IMR-90 (cell line): ENCODE measurements at places on chromosomes 11 and 22.

GRCh38 chr22:22507743-22508273, 734 bp downstream of the ZNF280B start:
- no peak for DNase-seq

DNA sequence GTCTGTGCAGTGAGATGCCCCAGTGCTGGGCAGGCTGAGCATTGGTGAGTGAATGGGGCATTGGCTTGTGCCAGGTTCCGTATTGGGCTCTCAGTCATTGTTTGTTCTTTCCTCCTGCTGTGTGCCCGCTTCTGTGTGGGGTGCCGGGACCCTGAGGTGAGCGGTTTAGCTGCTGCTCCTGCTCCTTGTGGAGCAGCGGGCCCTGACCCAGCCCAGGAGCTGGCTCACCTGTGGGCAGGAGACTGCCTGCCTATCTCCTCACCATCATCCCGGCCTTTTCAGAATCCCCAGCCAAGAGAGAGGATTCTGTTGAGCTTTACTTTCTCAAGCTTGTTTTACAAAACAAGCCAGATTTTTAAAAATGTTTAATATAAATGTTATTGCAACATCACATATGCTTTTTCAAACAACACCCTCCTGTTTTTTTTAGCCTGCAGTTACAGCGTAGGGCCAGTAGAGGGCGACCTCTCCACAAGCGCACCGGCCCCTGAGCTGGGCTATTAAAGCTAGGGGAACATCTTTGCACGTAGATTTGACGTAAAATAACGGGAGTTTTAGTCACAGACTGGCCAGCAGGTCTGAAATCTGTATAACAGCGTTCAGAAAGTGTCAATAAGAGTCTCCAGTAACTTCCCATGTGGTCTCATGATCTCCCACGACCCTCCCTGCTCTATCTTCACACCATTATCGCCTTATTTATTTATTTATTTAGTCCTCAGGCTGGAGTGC, 25.1 kb upstream of the RELT start:
- DNase-seq: peak; percentile 84

- DNase-seq: peak; percentile 33
Observed at GRCh38 chr22:37716708-37717107, 19.9 kb downstream of the TRIOBP start.

GRCh38 chr22:38135133-38135706, 24.7 kb upstream of the BAIAP2L2 start:
- peak; percentile 90 for DNase-seq

DNA sequence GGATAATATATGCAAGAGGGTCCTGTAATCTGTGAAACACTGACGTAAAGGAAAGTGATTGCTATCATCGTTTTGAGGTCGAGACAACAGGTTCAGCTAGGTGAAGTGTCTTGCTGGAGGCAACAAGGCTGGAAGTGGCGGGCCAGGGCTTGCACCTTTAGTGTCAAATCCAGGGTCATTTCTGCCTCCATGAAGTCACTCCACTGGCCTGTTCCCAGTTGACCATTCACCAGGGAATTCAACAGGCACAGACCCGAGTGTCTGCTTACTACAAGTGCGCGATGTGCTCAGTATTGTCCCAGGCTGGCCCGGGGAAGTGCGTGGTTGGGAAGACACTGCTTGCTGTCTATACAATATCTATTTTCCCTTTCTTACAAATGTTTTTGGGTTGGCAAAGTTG, 225.0 kb downstream of the CEP164 start:
- DNase-seq: no peak

GRCh38 chr11:35372565-35373283, 46.6 kb downstream of the SLC1A2 start:
- DNase-seq: no peak

- no peak for DNase-seq
Observed at GRCh38 chr11:76465701-76466100, 20.9 kb downstream of the EMSY start.

DNA sequence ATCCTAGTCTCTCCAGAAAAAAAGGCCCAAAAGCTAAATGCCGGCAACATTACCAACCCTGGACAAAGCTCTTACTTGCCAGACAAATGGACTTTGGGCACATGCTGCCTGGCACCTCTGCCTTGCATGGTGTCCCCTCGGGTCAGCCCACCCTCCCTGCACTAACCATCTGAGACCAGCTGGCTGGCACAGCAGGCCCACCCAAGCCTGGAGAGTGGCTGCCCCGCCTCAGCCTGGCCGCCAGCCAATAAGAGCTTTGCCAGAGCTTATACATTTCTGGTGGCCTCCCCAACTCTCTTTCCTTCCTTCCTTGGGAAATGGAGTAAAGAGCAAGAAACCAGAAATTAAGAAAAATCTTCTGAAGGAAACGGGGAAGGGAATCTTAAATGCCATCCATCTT, 24.5 kb downstream of the MCHR1 start:
- DNase-seq: no peak

DNA sequence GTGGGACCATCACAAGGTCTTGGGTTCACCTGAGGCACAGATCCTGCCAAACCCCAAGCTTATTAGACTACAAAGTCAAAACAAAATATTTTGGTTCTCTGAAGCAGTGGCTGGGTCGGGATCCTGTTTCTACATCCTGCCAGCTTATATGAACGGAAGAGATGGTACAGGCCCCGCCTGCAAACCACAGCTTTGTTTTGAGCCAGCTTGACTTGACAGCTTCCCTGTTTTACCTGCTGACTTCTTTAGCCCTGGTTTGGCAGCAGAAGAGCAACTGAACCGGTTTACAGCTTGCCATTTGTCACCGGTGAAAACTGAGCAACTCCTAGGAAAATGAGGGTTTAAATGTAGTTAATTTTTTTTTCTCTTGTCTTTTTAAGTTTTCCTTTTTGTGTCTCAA, 11.4 kb downstream of the PACS1 start:
- no peak for DNase-seq

DNA sequence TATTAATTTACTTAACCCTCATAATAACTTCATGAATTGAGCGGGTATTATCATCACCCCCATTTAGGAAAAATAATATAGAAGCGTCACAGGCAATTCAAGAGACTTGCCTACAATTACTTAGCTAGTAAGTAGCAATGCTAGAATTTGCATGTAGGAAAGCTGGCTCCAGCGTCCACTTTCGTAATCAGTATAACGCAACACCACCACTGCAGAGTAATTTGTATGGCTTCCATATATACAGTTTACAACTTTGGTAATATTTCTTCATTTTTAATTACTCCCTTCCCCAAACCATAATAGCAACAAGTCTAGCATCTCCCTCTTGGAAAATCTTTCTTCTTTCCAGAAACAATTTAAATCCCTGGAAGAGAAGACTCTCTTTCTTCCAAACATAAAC, 89.9 kb upstream of the OR5AK2 start:
- DNase-seq: no peak

GRCh38 chr22:23709107-23709506, 18.3 kb downstream of the RGL4 start:
- peak; percentile 59 for DNase-seq

DNA sequence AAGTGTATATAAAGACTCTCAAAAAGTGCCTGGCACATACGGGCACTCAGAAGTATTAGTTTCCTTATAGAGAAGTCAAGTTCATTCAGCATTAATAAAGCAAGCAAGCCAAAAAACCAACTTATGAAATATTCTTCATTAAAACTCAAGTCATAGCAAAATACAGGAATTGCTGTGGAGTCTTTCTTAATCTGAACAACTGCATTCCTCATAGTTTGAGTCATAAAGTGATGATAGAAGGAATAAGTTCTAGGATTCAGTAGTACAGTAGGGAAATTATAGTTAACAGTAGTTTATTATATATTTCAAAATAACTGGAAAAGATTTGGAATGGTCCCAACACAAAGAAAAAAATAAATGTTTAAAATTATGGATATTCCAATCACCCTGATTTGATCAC, 200.3 kb downstream of the C11orf91 start:
- peak; percentile 31 for DNase-seq

- DNase-seq: no peak
Observed at GRCh38 chr11:86287468-86287796, 14.6 kb upstream of the HIKESHI start.

DNA sequence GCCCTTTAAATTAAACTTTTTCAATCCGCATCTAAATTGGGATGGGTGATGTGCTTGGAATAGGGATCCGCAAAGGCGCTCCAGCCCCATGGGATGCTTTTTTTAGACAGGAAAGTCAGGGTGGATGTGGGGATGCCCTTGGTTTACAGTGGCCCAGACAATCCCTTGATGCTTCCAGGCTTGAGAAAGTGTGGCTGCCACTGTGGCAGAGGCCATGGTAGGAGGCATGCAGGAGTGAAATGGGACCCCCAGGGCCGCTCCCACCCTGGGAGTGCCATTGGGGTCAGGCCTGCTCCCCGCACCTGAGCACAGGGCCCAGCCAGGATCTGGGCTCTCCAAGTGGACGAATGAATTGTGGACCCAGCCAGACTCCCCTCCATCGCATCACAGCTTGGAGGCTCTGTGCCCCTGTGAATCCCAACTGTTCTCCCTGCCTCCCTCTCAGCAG, 75.8 kb downstream of the COMMD9 start:
- DNase-seq: no peak

- DNase-seq: no peak
Observed at GRCh38 chr11:78244080-78244479, 55.4 kb downstream of the USP35 start.

GRCh38 chr22:20238901-20239675, 29.0 kb downstream of the RTN4R start:
- DNase-seq: peak; percentile 17

- DNase-seq: no peak
Observed at GRCh38 chr22:40374567-40374966, 4.2 kb downstream of the SGSM3 start.

GRCh38 chr11:35165030-35165422, 26.1 kb downstream of the CD44 start:
- no peak for DNase-seq

DNA sequence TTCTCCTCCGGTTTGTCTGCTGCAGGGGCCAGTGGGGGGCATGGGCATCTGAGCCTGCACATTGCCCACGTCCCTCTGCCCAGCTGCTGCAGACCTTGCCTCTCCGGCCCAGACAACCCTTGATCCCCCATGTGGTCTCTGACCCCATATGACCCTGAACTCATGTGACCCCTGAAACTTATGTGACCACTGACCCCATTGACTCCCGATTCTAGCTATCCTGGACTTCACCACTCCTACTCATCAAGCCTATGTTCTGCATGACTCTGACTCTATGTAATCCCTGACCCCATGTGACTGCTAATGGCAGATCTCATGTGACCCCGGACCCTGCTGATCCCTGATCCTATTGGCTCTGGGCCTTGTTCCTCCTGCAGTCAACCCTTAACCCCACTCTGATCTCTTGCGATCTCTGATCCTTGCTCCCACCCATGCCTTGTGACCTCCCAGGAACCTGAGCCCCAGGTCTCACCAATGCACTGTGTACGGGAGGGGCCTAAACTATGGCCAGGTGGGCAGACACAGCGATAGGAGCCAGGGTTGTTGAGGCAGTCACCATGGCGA, 5.7 kb downstream of the LTBP3 start:
- no peak for DNase-seq

- peak; percentile 79 for DNase-seq
Observed at GRCh38 chr11:85889676-85890579, 34.7 kb downstream of the CCDC83 start.

- DNase-seq: no peak
Observed at GRCh38 chr11:103736315-103737036, 300.0 kb upstream of the DDI1 start.

GRCh38 chr22:46815896-46816731, 53.7 kb downstream of the TBC1D22A start:
- peak; percentile 66 for DNase-seq

GRCh38 chr22:18113680-18114394, 3.2 kb downstream of the TUBA8 start:
- no peak for DNase-seq

- DNase-seq: no peak
Observed at GRCh38 chr22:35043252-35043933, 22.6 kb upstream of the ISX start.

GRCh38 chr22:46004105-46004866, 27.3 kb upstream of the WNT7B start:
- DNase-seq: no peak

GRCh38 chr11:19200410-19201201, 1.2 kb downstream of the CSRP3 start:
- DNase-seq: peak; percentile 70

- DNase-seq: no peak
Observed at GRCh38 chr11:126135235-126136176, 72.8 kb upstream of the CDON start.

GRCh38 chr22:49825944-49826602, 1.6 kb downstream of the BRD1 start:
- peak; percentile 72 for DNase-seq

GRCh38 chr11:1202776-1203504, 19.9 kb upstream of the MUC5B start:
- peak; percentile 12 for DNase-seq

DNA sequence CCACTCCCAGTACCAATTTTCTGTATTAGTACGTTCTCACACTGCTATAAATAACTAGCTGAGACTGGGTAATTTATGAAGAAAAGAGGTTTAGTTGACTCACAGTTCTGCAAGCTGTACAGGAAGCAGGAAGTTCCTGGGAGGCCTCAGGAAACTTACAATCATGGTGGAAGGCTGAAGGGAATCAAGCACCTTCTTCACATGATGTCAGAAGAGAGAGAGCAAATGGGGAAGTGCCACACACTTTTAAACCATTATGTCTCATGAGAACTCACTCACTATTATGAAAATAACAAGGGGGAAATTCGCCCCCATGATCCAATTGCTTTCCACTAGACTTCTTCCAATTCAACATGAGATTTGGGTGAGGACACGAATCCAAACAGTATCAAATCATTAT, 271.4 kb downstream of the ETS1 start:
- DNase-seq: no peak

DNA sequence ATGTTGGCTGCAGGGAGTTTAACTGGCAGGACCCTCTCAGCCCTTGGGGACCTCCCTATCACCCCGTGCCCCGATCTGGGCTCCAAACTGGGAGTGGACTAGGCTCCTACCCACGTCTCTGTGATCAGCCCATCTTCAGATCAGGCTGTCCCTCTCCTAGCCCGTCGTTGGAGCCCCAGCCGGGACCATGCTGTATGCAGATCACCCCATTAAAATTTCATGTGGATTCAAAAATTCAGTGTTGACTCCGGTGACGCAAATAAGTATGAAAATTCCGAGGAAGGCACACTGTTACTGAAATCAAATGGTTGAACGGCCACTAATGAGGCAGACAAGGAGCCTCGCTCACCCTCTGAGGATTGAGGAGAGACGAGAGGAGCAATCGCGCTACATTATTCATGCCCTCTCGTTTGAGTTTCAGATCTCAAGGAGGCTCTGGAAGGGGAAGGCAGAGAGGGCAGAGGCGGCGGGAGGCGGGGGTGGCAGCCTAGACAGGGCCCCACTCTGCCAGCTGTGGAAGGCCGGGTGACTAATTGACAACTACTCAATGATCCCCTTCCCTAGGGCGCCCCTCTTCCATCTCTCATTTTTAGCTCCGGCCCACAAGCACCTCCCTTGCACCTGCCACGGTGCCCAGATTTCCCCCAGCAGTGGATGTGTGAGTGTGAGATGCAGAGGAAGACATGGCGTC, 255.4 kb downstream of the MIAT start:
- DNase-seq: no peak

GRCh38 chr11:86800960-86801272, 574 bp downstream of the PRSS23 start:
- no peak for DNase-seq
